CD4-positive, alpha-beta T cell treated with Interleukin-15 for 1 hour (primary cell): ENCODE measurements at places on chromosomes 13 and 19.

GRCh38 chr19:30228113-30228834, 143.9 kb upstream of the ZNF536 start:
- DNase-seq = no peak

- no peak for DNase-seq
These were observed 1008.1 kb upstream of the SLC10A2 start for GRCh38 chr13:104074326-104074725.

- no peak for DNase-seq
These were observed 22.6 kb downstream of the SMIM24 start for GRCh38 chr19:3457528-3458228.

DNA sequence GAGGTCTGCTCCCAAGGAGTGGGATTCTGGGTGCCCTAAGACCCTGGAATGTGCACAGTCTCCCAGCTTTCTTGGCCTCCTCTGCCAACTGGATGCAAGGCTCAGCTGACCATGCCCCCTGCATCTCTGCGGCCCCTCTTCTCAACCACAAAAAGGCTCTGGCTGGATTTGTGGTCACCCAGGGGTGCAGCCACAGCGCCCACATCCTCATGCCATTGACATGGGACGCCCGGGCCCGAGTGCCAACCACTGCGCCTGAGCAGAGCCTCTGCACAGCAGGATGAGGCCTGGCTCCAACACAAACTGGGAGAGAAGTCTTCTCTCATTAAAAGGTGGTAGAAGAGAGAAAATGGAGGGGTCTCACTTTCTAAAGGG, 103.5 kb downstream of the FOXO1 start:
- no peak for DNase-seq

DNA sequence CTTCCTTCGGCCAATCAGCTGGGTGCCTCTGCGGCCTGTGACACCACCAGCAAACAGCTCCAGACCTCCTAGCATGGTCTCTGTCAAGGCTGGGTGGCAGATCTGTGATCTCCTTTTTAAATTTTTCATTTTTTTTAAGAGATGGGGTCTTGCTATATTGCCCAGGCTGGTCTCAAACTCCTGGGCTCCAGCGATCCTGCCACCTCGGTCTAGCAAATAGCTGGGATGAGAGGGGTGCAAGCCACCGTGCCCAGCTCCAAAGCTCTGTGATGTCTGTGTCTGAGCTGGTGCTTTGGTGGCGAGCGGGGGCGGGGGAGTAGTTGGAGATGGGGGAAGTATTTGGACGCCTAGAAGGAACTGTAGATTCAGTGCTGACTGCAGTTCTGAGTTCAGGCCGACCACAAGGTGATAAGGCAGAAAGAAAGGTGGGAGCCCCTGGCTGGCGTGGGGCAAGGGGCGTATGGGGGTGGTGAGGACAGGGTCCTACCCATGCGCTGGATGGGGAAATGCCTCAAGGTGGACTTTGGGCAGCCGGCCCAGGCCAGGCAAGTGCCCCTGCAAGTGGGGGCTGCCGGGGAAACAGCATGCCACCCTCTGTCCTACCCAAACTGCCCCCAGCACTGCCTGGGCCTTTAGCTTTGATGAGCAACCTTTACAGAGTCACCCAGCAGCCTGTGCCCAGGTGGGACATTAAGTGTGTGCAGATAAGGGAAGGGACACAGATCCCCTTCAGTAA, 5.5 kb downstream of the DPP9 start:
- DNase-seq = no peak

DNA sequence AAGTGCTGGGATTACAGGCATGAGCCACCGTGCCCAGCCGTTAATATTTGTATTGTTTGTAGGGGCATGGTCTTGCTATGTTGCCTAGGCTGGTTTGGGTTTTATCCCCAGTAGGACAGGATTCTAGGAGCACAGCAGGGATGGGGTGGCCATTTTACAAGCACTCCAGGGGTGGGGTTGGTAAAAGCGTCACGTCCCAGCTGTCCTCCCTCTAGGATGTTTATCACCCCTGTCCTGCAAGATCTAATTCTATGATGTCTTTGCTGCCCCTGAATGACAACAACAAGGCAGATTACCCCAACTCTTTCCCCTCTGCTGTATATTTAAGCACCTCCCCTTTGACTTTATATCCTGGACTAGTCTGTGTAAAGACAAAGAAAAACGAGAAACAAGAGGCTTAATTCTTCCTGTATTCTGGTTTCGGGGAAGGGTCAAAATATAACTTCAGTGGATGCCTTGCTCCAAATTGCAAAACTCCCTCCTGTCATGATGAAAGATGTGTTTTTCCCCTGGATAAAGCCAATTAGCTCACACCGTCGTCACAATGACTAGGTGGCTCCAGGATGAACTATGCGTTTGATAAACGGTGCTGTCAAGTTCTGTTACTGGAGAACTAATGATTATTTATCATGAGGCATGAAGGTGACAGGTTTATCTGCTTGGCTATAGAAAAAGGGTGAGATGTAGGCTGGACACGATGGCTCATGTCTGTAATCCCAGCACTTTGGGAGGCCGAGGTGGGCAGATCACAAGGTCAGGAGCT, 27.8 kb upstream of the OR1M1 start:
- DNase-seq = no peak

DNA sequence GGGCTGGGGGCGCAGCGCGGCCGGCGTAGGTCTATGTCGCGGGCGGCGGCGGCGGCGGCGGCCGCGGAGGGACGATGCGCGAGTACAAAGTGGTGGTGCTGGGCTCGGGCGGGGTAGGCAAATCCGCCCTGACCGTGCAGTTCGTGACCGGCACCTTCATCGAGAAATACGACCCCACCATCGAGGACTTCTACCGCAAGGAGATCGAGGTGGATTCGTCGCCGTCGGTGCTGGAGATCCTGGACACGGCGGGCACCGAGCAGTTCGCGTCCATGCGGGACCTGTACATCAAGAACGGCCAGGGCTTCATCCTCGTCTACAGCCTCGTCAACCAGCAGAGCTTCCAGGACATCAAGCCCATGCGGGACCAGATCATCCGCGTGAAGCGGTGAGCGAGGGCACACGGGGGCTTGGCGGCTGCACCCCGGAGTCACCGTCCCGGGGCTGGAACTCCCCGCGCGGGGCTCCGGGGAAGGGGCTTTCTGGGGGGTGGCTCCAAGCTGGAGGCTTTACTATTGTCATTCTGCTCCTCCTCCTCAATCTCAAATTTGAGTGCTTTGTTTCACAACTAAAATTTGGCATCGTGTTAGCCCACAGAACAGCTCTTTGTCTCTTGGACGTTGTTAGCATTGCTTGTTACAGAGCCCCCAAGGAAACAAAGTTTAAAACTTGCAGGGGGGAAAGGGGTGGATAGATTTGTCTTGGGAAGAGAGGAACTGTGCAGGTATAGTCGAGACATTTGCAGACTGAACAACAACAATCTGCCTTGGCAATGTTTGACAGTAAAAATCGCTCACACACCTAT, 630 bp downstream of the RAP2A start:
- peak; percentile 25 for DNase-seq

DNA sequence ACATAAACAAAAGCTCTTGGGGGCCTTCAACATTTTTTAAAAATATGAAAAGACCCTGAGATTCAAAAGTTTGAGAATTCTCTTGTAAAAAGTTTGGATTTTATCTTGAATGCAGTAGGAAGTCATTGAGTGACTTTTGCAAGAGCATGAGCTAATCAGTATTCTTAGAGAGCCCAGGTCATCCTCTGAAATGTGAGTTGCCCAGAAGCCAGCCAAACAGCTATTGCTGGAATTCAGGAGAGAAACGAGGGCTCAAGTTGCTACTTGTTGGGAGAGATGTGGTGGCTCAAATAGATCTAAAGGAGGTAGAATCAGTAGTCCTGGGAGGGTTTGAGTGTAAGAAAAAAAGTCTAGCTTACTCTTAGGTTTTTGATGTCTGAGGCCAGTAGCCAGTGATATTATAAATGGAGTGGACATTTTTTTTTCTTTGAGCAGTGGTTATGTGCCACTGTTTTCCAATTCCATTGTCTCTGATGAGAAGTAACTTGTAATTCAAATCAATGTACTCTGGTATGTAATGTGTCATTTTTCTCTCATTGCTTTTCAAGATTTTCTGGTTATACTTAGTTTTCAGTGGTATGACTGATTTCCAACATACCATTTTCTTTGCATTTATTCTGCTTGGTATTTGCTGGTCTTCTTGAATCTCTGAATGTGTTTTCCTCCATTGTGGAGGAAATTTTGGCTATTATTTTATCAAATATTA, 30.7 kb downstream of the LMO7 start:
- DNase-seq = no peak

GRCh38 chr19:1826557-1827521, 14.8 kb upstream of the ATP8B3 start:
- no peak for DNase-seq

DNA sequence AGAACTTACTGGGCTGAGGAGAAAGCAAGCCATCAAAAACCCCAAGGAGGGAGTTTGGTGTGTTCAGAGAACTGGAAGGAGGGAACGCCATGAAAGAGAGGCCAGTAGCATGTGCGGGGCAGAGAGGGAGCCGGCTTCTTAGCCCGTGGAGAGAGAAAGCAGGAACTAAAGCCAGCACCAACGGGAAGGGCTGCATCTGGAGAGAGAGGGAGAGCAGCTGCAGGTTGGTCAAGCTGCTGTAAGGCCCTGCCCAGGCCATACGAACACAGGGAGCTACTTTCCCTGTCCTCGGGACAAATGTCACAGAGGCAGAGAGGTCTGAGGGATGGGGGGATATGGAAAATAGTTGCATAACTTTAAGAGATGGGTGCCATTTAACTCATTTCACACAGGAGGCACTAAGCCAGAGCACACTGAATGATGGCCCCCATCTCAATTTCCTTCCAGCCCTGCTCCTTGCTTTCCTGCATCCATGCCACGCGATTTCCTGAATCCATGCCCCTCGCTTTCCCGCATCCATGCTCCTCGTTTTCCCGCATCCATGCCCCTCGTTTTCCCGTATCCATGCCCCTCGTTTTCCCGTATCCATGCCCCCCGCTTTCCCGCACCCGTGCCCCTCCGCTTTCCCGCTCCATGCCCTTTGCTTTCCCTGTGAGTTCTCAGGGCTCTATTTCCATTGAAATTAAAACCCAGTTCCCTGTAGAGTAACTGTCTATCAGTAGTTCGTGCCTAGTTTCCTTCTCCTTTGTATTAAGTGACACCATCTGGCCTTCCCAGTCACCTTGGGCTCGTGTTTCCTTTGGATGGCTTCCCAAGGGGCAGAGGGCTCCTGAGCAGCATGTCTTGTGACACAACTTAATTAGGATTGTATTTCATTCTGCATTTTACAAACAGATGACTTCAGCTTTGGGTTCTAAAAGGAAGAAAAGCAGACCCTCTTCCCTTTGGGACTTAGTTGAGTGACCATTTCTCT, 31.5 kb upstream of the TPT1 start:
- no peak for DNase-seq

DNA sequence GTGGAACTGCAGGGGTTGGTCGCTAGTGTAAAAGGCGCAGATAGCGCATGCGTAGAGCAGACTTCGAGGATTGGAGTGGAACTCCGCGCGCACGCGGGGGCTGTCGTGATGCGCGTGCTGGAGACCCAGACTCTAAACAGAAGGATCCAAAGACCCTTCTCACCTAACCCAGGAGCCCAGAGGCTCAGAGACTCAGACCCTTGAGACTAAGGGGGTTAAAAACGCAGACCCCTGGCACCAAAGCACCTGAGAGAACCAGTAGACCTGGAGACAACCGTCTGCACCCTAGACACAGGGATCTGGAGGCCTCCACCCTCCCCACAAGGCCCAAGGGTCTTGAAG, 567 bp upstream of the CTU1 start:
- no peak for DNase-seq

DNA sequence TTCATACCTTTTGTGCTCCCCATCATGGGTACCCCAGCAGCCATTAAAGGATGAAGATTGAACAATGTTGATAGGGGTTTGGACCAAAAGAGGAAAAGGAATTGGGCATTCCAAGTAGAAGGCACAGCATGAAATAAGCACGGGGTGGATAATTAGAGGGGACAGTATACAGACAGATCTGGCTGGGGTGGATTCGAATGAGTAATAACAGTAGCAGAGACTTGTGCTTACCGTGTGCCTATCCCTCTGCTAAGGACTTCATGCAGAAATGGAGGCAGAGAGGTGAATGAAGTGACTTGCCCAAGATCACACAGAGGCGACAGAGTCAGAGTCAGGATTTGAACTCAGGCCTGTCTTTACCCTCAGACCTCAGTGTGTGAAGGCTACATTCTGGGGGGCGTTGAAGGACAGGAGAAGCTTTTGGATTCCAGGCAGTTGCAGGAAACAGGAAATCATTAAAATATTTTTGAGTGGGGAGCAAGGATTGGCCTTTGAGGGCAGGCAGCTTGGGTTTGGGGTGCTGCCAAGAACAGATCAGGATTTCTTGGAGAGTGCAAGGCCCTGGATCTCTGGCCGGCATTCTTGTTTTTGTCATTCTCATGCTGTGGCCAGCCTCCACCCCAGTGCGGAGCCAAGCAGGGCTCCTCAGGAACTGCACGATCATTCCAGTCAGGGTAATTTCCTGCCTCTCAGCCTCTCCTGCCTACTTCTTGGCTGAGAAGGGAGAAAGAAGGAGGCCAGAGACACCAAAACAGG, 18.7 kb downstream of the PAF1 start:
- DNase-seq = no peak

DNA sequence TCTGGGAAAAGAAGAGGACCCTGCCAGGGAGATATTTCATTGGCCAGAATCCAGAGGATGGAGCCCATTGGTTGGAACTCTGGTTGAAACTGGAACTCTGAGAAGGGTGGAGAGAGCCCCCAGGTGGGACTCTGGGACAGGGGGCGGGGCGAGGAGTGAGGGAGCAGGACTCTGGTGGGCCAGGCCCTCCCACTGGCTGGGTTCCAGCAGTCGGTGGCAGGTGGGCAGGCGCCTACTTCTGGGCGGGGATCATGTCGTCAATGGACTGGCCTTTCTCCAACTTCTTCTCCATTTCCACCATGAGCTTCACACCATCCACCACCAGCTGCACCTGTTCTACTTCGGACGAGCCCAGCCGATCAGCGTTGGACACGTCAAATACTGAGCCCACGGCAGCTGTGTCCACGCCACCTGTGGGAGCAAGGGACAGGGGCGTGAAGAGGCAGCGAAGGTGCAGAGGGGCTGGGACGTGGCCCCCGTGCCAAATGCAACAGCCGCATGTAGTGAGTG, 16.1 kb downstream of the CKM start:
- DNase-seq = no peak

- DNase-seq = no peak
These were observed 252.7 kb downstream of the KCNRG start for GRCh38 chr13:50267917-50268316.

DNA sequence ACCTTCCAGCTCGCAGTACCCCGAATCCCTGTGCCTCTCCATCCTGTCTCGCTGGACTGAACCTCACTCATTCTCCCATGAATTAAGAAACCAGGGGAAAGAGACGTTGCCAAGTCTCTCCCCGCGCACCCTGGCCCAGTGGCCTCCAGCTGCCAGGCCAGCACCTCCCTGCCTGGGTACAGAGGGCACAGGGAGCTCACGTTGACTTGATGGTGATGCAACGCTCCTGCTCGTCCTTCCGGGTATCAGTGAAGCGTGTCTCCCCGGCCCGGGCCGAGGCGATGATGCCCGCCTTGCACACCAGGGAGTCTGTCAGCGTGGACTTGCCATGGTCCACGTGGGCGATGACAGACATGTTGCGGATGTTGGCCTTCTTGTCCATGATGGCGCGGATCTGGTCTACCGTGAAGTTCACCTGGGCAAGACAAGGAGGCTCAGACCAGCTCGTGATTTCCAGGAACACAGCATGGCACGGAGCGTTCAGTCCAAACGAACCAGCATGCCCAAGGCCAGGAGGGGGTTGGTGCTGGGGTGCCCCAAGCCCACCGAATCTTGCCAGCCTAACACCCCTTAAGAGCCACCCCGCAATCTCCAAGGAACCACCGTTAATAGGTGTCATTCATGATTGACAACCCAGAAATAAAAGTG, 1.2 kb downstream of the EEF2 start:
- DNase-seq = peak; percentile 28
